Fibroblast of mammary gland (primary cell): ENCODE measurements at places on chromosomes 4 and X.

- DNase-seq = no peak
These were observed 552.9 kb upstream of the EPHA5 start for GRCh38 chr4:66223068-66223703.

DNA sequence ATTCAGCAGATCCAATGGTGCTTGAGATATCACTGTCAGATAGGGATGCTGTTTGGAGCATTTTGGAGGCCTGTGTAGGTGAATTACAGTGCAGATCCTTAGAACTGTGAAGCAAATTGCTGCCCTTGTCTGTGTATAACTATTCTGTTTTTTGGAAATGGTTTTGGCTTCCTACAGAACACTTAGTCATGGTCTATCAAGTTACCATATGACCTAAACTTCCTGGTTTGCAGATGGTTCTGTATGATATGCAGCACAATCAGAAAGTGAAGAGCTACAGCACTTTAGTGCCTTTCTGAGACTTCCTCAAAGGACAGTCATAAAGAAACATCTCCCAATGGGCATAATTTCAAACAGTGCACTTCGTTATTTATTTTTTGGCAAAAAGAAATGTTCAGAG, 688.6 kb downstream of the SH3BGRL start:
- DNase-seq = no peak

- DNase-seq = no peak
These were observed 418.7 kb upstream of the INTU start for GRCh38 chr4:127214016-127214415.

DNA sequence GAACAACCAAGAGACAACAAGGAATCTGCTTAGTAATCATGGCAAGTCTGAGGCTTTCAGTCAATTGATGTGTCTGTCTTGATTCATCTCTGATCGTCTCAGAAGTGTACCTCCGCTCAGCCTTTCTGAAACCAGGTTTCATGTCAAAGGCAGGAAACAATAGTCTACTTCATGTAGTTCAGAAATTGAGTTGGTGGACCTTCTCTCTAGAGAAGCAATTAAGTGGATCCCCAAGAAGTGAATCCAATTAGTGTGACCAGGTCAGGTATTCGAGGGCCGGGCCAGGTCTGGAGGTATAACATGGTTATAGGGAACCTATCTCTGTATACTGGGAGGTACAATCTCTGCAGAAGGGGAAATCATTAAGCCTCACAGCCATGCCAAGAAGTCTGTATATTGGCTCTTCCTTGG, 32.0 kb downstream of the DAPP1 start:
- DNase-seq = no peak

- DNase-seq = no peak
These were observed 392.3 kb downstream of the CENPC start for GRCh38 chr4:67152976-67153375.

DNA sequence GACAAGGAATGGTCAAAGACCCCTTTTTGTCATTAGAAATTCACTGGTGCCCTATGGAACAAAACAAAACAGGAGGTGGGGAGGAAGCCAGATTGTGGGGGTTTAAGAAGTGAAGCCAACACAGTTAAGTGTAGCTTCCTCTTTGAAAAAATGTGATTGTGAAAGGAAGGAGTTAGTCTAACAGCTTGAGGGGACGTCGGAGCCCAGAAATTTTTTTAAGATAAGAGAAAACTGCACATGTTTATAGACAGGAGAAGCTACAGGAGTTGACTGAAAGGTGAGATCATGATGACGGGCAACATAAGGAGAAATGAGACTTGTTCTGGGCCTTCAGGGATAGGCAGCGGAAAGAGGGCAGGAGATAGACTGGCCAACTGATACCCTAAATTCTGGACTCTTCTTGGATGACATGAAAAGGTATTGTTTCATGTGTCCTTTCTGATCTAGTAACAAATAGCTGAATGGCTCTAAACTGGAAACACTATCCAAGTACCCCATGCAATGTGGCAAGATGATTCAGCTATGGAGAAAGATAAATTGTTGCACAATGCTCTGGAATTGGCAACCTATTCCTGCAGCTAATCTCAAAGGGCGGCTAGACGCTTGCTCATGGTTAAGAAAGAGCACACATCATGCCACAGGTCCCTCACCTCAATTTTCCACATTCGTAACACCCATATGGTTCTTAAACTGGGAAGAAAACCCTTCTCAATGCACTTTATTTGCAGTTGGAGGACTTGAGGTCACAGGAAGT, 3.7 kb upstream of the HDAC8 start:
- DNase-seq = peak; percentile 85

DNA sequence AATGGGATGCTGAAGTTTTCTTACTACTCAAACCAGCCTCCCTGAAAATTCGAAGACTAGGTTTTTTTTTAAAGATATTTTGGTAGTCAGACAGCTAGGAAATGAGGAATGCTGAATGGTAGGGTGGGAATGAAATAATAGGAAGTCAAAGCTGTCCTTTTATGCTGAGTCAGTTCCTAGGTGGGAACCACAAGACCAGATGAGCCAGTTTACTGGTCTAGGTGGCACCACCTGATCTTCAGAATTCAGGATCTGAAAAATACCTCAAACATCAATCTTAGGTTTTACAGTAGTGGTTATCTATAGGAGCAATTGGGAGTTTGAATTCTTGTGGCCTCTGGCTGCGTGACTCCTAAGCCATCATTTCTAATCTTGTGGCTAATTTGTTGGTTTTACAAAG, 183.1 kb upstream of the GALNT7 start:
- DNase-seq = peak; percentile 8

DNA sequence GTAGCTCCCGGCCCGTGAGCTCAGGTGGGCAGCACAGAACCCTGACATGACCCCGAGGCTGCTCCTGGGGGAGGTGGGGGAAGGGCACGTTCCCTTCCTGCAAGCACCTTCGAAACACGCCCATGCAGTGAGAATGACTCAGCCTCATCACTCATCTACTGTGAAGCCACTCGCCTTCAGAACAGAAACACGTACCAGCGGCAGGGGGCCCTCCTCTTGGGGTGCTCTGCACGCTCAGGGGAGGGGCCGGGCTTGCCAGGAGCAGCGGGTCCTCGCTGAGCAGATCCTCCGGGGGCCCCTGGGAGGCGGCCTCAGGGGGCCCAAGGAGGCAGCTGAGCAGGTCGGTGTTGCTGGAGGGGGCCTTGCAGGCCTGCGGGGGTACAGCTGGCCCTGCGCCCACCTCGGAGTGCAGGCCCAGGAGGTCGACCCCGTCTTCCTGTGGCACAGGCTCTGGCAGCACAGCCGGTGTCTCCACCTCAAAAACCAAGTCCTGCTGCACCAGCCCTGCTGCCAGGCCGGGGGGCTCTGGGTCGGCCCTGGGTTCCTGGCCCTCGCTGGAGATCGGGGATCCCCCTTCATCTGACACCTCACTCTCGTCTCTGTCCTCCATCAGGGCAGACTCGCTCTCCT, 40.9 kb upstream of the CPLX1 start:
- DNase-seq = peak; percentile 26

- DNase-seq = no peak
These were observed 76.2 kb downstream of the STARD8 start for GRCh38 chrX:68723491-68724155.

- DNase-seq = no peak
These were observed 216.6 kb downstream of the KDR start for GRCh38 chr4:54908763-54909162.

GRCh38 chrX:15881381-15881897, 26.8 kb upstream of the AP1S2 start:
- DNase-seq = no peak

GRCh38 chrX:104568304-104568915, 2.4 kb downstream of the IL1RAPL2 start:
- no peak for DNase-seq

DNA sequence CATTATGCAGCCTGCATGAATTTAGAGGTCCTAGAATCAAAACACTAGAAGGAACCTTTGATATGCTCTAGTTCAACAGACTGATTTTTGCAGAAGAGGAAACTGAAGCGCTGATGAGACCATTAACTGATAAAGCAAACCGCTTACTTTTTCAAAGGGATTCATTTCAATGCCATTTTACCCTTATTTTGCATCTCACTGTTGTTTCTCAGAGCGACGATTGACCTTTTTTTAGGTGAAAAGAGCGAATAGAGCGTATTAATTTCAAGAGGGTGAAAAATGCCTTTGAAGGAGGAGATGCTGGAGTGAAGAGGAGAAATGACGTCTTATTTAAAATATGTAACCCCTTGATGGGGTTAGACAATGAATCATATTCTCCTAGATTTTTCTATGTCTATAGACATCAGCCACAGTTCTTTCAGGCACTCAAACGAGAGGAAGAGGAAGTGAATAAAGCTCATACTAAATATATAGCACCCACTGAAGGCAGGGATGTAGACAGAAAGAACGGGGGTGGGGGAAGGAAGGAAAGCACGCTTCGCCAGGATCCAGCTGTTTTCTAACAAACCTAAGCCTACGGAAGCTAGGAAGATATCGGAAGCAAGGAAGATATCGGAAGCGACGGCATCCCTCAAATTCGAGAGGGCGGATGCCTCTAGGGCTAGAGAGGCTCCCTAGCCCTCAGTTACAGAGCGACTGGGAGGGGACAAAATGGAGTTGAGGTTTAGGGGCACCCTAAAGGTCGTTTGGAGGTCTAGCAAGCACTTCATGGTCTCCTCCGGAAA, 848 bp downstream of the ACSL4 start:
- peak; percentile 60 for DNase-seq

- no peak for DNase-seq
These were observed 97.9 kb downstream of the CPZ start for GRCh38 chr4:8690216-8691150.

GRCh38 chr4:90025248-90025647, 101.9 kb upstream of the CCSER1 start:
- DNase-seq = peak; percentile 0

DNA sequence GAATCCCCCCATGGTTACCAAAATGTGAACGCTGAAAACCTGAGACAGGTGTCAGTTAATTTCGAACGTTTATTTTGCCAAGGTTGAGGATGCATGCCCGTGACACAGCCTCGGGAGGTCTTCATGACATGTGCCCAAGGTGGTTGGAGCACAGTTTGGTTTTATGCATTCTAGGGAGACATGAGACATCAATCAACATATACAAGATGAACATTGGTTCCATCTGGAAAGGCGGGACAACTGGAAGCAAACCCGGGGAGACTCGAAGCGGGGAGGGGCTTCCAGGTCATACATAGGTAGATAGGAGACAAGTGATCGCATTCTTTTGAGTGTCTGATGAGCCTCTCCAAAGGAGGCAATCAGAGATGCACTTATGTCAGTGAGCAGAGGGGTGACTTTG, 11.0 kb upstream of the SH3BP2 start:
- DNase-seq = no peak

DNA sequence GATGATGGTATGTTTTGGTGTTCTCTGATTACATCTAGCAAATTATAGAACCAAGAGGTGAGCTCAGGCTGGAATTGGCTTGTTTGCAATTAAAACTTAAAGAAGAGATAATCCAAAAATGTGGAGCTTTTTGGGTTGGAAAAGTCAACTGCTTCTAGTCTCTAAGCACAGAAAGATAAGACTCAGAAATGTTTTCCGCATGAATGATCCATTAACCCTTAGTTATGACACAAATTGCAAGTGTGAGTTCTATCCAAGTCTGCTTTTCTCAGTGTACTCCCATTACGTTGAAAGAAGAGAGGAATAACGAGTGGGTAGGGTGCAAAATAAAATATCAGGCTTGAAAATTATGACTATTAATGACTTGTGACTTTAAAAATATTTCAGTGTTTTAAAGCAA, 38.5 kb downstream of the HPGD start:
- DNase-seq = no peak

DNA sequence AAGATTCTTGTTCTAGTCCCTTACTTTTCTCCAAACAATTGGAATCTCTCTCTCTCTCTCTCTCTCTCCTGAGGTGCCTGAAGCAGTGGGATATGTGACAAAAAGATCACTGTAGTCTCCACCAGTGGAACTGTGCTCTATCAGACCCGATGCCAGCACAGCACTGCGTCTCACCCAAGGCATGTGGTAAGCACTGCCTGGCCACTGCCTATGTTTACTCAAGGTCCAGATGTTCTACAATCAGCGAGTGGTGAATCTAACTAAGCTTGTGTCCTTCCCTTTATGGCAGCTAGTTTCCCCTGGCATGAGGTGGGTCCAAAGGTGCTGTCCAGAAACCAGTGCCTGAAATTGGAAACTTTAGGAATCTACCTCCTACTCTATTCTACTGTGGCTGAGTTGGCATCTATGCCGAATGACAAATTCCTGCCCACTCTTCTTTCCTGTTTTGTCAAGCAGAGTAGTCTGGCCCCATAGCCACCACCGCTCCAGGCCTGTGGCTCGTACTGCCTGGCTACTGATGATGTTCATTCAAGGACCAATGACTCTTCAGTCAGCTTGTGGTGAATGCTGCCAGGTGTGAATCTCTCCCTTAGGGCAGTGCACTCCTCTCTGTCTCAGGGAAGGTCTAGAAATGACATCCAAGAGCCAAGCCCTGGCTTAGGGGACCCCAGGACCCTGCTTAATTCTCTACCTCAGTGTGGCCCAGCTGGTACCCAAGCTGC, 416.5 kb downstream of the TEX13C start:
- no peak for DNase-seq

DNA sequence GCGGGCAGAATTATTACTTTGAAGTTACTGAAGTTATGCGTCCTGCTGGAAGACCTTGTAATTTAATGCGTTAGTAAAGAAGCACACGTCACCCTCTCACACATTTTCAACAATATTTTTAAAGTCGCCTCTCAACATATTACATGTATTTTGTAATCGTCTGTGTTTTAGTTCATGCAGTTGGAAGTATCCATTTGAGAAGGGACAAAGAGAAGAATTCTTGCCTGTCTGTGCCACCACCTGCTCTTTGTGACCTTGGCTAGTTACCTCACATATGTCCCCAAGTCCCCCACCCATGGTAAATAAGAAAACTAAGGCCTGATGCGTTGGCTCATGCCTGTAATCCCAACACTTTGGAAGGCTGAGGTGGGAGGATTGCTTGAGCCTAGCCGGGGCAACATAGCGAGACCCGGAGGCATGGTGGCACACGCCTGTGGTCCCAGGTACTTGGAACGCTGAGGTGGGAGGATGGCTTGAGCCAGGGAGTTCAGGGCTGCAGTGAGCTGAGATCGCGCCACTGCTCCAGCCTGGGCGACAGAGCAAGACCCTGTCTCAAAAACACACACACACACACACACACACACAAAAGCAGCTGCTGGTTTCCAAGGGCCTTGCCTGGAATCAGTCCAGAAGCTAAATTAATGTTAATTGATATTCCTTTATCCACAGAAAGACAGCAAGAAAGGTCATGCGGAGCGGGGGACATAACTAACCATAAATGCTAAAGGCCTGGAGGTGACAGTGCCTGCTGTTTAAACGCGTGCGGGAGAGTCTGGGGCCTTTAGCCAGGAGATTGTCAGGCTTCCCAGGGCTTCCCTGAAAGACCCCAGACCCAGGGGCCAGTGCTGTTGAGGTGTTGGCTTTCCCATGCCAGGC, 811 bp downstream of the TMEM187 start:
- peak; percentile 26 for DNase-seq
